ENCODE measurements at places on chromosomes 12 and 14.

GRCh38 chr14:58517592-58517991 lies 90.1 kb downstream of the KIAA0586 start:
- DNase-seq: no peak

GRCh38 chr12:12441429-12441807 lies 84.5 kb downstream of the BORCS5 start:
- DNase-seq: no peak

DNA sequence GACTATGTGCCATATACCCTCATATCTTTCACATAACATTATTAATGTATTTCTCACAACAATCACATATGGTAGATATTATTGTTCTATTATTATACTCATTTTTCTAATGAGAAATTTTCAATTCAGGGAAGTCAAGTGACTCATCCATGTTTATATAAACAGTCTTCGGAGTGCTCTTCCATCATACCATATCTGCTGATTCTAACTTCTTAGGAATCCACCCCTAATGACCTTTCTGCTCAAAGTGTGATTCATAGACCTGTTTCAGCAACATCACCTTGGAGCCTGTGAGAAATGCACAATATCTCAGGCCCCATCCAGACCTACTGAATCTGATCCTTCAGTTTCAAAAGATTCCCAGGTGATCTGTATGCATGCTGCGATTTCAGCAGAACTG lies 39.8 kb upstream of the OVCH1 start:
- DNase-seq: no peak

DNA sequence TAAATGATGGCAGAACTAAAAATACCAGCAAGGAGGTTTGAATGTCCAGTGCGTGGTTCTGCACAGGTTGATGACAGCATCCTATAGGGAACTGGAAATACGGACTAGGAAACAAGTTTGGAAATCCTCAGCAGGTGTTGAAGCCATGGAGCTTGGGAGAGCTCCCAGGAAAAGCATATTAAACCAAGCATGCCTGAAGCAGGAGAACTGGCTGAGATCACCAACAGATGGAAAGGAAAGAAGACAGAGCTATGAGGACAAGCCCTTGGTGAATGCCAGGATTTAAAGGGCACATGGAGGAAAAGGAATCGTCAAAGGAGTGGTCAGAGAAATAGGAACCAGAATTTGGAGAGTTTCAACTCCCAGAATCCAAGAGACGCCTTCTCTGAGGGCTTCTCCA lies 21.2 kb upstream of the ELK3 start:
- DNase-seq: no peak

- no peak for DNase-seq
Measured at GRCh38 chr12:124283326-124283725, 11.6 kb upstream of the RFLNA start.

DNA sequence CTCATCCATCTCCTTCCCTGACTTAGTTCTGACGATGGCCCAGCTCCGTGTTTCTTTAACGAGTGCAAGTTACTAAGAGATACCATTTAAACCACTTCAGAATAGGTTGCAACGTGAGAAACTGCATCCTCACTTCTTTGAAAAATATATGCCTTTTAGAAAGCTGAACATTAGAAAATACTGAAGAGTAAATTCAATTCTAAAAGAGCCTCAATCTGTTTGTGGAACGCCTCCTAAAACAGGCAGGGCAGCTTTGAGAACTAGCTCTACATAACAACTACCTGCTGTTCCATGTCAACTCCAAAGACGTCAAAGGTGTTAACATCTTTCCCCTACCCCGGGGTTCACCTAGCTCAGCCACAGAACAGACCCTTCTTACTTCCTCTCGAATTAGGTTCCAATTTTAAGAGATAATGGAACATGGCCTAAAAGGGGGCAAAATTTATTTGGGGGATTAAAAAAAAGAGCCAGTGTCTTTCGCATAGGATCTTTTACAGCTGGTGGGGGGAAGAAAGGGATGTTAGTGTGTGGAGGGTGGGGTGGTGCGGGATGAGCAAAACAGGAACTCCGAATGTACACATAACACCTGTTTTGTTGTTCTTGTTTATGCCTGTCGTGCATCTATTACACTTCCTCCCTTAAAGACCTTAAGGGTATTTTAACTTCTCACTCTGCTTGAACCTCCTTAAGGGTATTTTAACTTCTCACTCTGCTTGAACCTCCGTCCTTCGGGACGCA lies 3.3 kb downstream of the BHLHE41 start:
- DNase-seq: peak; percentile 25

GRCh38 chr12:53057816-53058500 lies 8.1 kb downstream of the TNS2 start:
- peak; percentile 73 for DNase-seq

GRCh38 chr12:130796985-130797686 lies 41.9 kb downstream of the STX2 start:
- no peak for DNase-seq

- DNase-seq: no peak
Measured at GRCh38 chr12:126974779-126975178, 1292.2 kb upstream of the TMEM132C start.

DNA sequence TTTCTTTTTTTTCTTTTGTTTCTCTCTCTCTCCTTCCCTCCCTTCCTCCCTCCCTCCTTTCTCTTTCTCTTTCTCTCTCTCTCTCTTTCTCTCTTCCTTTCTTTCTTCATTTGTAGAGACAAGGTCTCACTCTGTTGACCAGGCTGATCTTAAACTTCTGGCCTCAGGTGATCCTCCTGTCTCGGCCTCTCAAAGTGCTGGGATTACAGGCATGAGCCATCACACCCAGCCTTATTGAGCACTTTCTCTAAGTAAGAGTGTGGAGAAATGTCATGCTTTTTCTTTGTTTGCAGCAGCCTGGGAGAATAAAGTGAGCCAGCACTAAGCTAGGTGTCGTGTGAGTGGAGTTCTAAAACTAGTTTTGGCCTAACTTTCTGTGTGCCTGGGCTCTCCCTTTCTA lies 74.0 kb downstream of the TTC7B start:
- no peak for DNase-seq

Data from DMS53 (cell line).